ENCODE measurements at places on chromosomes 4 and X.

- no peak for DNase-seq
Measured at GRCh38 chr4:40502934-40503333, 126.7 kb downstream of the RBM47 start.

DNA sequence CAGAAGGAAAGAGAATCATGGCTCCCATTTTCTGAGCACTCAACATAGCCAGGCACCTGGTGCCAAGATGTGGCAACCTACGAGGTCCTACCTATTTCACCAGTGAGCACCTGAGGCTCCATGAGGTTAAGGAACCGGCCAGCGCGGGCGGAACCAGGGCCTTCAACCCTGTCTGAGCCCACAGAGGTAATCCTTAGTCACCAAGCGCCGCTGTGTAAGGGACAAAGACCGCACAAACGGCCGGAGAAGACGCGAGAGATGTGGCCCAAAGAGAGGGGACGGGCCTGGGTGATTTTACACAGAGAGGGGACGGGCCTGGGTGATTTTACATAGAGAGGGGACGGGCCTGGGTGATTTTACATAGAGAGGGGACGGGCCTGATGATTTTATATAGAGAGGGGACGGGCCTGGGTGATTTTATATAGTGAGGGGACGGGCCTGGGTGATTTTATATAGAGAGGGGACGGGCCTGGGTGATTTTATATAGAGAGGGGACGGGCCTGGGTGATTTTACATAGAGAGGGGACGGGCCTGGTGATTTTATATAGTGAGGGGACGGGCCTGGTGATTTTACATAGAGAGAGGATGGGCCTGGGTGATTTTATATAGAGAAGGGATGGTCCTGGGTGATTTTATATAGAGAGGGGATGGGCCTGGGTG, 114.2 kb downstream of the SMIM20 start:
- no peak for DNase-seq

- DNase-seq: no peak
Measured at GRCh38 chr4:117847849-117848248, 186.4 kb upstream of the NDST3 start.

DNA sequence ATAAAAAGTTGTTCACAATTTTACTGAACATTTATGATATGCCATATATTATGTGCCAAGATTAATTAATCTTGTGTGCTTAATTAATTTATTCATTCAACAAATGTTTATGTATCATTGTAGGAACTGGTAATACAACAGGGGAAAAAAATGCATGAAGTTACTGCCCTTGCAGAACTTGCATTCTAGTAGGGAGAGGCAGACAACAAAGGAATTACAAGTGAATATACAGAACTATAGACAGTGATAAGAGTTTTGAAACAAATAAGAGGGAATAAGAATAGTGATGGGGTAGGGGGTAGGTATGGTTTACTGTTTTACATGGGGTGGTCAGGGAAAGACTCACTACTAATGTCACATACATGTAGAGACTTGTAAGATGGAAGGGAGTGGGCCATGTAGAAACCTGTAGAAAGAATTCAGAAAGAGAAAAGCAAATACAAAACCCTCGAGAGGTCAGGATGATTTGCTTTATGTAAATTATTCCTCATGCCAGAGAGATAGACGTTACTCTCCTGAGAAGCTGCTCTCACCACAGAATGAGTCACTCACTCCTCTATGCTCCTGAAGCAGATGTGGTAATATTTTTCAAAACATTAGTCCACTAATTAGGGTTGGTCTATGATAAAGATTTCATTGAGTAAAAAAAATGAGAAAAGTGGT, 855.0 kb upstream of the GRID2 start:
- DNase-seq: no peak

DNA sequence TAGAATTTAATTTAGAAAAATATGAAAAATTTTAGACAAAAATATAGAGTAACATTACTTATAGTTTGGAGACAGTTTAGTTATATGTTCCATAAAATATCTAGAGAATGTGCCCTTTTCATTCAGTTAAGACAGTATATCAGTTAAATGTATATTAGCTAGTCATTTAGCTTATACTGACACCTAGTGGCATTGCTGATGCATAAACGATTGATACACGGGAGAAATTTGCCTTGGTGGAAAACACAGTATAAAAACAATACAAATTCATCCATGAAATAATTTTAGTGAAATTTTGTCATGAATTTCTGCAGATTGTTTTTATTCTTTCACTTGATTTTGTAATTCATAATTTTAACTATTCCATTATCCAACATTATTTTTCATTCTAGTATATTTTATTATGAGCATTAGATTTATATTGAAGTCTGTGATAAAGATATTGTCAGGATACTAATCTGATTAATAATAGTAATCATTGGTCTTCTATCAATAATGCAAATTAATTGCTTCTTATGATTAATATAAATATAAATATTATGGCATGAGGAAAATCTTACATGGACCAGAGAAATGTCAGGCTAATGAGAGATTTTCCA, 219.0 kb downstream of the TLL1 start:
- DNase-seq: no peak

GRCh38 chr4:54495091-54495490, 162.7 kb upstream of the KIT start:
- no peak for DNase-seq

DNA sequence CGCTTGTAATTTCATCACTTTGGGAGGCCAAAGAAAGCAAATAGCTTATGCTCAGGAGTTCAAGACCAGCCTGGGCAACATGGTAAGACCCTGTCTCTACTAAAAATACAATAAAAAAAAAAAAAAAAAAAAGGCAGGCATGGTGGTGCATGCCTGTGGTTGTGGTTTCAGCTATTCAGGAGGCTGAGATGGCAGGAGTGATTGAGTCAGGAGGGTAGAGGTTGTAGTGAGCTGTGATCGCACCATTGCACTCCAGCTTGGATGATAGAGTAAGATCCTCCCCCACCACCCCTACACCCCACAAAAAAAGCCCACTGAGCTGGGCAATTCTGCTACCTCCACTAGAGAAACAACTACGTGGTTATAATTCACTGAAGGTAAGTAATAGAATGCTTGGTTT, 118.8 kb upstream of the PCDH18 start:
- no peak for DNase-seq

- no peak for DNase-seq
Measured at GRCh38 chr4:103907414-103907813, 187.6 kb upstream of the TACR3 start.

DNA sequence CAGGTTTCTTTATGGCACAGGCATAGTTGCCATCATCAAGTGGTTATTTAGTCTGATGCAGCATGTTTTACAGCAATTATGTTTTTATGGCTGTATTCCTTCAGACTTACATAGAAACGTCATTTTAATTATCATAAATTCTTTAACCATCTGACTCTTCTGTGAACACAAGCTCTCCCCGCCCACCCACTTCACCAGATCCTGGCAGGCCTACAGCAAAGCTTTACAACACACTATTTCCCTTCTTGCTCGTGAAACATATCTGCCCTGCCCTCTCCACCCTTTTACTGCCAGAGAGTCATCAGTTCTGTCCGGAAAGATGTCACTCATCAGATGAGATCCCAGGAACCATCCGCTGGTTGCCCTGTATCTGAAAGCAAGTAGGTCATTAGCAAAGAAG, 120.5 kb downstream of the HS6ST2 start:
- DNase-seq: no peak

GRCh38 chr4:174193438-174194374, 89.8 kb downstream of the FBXO8 start:
- no peak for DNase-seq

GRCh38 chr4:170591076-170591475, 501.3 kb upstream of the AADAT start:
- DNase-seq: no peak

GRCh38 chr4:148376151-148376550, 66.1 kb downstream of the NR3C2 start:
- DNase-seq: no peak

- no peak for DNase-seq
Measured at GRCh38 chrX:154486396-154487207, at the start of gene UBL4A. Gene UBL4A, minus strand, starts transcription at chrX:154486615. Its CDS starts 31 bp downstream, at chrX:154486584.

GRCh38 chr4:113971706-113972360, 7.6 kb downstream of the ARSJ start:
- no peak for DNase-seq

- DNase-seq: no peak
Measured at GRCh38 chr4:107915220-107915619, 16.1 kb upstream of the CYP2U1 start.

DNA sequence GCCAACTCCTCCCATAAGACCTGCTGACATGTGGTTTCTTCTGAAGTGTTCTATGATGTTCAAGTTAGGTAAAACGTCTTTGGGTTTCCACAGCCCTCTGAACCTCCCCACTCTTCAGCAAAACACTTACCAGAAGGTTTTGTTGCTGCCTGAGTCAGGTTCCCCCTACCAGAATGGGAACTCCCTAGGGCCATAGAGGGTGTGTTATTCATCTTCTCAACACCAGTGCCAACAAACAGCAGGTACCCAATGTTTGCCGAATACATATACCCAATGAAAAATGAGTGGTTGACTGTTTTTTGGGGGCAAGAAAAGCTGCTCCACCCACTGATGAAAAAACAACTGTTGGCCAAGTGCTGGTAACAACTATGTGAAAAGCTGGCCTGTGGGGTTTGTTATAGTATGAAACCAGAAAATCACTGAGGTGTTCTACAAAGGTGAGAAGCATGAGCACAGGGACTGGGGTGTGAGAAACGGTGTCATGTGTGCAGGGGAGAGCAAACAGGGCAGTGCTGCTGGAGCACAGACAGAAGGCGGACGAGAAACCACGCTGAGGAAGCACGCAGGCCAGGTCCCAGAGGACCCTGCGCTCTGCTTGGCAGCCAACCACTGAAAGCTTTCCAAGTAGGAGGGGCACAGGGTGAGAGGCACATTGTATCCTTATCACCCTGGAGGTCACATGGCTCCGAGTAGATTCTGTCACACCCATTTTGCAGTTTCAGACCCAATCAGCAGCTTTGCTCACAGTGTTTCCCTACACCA, 28.8 kb downstream of the ATP8A1 start:
- DNase-seq: peak; percentile 25

- DNase-seq: no peak
Measured at GRCh38 chrX:68433155-68433980, at the start of gene OPHN1. Gene OPHN1, minus strand, starts transcription at chrX:68433495. Its CDS starts 475 bp downstream, at chrX:68433020.

DNA sequence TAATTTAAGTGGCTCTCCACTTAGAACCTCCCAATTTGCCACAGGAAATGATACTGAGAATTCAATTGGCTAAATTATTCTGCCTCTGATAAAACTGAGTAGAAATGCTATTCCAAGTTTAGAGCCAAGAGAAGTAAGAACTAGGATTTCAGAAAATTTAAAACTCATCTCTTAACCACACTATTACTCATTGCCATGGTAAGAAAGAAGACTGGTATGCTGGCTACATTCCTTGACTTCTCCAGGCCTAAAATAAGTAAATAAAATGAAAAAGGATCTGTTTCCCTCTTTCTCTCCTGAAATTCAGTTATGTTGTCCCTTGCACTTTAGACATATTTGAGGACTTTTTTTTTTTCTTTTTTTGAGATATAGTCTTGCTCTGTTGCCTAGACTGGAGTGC, 23.3 kb downstream of the ZNF280C start:
- DNase-seq: no peak

DNA sequence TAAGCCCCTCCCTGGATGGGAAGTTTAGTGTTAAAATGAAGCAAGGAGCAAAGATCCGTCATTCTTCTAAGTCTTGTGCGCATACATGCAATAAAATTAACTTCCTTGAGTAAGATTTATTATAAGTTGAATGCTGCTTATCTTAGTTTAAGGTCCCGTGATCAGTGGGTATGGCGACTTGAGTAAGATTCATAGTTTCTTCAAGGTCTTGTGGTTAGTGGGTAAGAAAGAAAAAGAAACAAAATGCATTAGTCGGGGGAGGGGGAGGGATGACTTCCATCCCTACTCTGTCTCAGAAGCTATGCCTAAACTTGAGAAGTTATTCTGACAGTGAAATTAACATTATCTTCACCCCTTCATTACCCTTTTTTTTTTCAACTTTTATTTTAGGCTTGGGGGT, 127.3 kb upstream of the MAGEB16 start:
- no peak for DNase-seq

GRCh38 chr4:76615999-76616398, 181.0 kb downstream of the SHROOM3 start:
- no peak for DNase-seq

GRCh38 chr4:3524349-3524748, 7.9 kb downstream of the LRPAP1 start:
- no peak for DNase-seq

DNA sequence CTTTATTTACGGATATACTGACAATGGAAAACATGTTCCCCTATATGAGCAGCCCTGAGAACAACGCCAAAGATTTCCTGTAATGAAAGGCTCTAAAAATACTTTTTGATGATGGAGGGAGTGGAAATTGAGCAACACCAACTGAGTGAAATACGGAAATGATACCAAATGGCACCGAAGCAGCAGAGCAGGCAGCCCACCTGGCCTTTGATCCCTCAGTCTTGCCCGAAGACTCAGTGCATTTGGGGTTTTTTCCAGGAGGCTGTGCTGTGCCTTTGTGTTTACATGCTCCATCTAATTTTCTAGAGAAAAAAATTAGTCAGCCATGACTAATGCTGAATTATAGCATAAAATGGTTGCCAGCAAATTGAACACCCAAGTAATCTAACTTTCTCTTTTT, 169.9 kb upstream of the RBPJ start:
- DNase-seq: no peak

DNA sequence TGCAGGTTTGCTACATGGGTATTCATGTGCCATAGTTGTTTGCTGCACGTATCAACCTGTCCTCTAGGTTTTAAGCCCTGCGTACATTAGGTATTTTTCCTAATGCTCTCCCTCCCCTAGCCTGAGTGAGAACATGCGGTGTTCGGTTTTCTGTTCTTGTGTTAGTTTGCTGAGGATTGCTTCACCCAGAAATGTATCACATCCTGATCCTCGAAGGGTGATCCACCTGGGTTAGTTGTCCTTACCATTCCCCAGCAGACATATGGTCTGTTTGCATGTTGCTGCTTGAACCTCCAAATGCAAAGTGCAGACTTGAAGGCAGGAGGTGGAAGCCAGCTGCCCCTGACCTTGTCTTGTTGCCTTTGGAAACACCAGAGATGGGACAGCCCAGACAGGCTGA, 161.5 kb upstream of the WDR1 start:
- no peak for DNase-seq

GRCh38 chr4:4627906-4628305, 86.1 kb upstream of the STX18 start:
- no peak for DNase-seq

- no peak for DNase-seq
Measured at GRCh38 chr4:176409627-176410026, 89.9 kb downstream of the SPCS3 start.

GRCh38 chr4:168655182-168655581, 158.3 kb downstream of the PALLD start:
- DNase-seq: no peak

DNA sequence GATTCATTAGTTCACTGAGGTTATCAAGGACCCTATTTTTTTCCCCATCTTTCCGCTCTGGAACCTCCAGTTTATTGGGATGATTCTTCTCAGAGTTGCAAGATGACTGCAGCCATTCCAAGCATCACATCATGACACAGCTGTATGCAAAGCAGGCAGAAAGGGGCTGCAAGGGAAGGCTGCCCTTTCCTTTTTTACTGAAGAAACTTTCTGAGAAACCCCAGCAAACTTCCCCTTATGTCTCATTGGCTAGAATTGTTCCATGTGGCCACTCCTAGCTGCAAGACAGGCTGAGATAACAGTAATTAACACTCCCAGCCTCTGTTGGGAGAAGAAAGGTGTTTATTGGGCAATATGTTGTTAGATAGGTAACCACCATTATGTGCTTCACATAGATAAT, 102.6 kb downstream of the SATL1 start:
- no peak for DNase-seq

Measured in activated gamma-delta T cell treated with anti-CD3 and anti-CD28 coated beads, Interleukin-2, amount 50 U/mL, for 16 hours (primary cell).